ENCODE measurements at places on chromosomes 1 and 21.

- DNase-seq: no peak
Measured at GRCh38 chr1:227883073-227883520, 64.6 kb downstream of the WNT9A start.

DNA sequence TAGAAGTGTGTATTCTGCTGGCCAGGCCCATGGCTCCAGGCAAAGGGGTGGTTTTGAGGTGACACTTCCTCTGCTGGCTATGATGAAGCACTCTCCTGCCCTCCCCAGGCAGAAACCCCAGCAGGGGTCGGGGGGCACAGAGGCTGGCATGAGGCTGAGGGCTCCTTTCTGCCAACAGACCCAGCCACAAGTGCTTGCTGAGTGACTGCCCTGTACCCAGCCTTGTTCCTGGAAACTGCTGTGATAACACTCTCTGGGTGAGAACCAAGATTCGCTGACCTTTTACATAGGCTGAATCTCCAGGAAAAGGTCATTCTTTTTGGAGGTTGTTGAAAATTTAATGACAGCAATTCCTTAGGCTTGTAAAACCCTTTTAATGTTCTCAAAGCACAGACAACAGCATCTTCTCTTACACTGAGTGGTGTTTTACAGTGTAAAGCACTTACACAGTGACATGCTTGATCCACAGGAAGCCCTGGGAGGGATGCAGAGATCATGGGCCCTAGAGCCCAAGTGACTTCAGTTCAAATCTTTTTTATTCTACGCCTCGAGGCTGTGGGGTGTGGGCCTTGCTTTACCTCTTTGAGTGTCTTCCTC lies 155.5 kb upstream of the FGGY start:
- DNase-seq: no peak

DNA sequence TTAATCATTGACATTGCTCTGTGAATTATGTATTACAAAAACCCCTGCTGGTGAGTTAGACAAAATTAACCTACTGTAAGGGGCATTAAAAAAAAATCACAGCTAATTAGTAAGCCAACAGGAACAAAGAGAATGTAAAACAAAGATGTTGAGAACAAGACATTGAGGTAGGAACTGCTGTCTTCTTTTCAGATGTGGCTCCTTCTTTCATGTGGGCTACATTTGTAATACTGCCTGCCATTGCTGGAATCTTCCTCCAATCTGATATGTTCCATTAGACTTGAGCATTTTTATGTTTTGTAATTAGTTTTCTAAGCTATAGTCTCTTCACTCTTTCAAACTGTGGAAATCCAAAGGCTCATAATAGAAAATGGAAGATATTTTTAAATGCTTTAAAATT lies 353.0 kb downstream of the ADGRL2 start:
- no peak for DNase-seq

GRCh38 chr21:16468184-16468583 lies 738.4 kb downstream of the USP25 start:
- no peak for DNase-seq

GRCh38 chr1:10338047-10338446 lies 60.8 kb upstream of the PGD start:
- peak; percentile 19 for DNase-seq
